Erythroblast (primary cell): ENCODE measurements at places on chromosomes 3 and 15.

- peak; percentile 74 for DNase-seq
These were observed 25.8 kb upstream of the RPL39L start for GRCh38 chr3:187165144-187165543.

GRCh38 chr3:148319161-148319915 is 378.4 kb upstream of the AGTR1 start:
- DNase-seq, result no peak

GRCh38 chr3:11820531-11821041 is 26.1 kb downstream of the TAMM41 start:
- no peak for DNase-seq

GRCh38 chr3:127723011-127723567 is 50.3 kb downstream of the ABTB1 start:
- DNase-seq, result no peak
